ENCODE measurements at places on chromosomes 11 and 22.

- DNase-seq = no peak
These were observed 118.3 kb downstream of the VPREB1 start for GRCh38 chr22:22362936-22363335.

DNA sequence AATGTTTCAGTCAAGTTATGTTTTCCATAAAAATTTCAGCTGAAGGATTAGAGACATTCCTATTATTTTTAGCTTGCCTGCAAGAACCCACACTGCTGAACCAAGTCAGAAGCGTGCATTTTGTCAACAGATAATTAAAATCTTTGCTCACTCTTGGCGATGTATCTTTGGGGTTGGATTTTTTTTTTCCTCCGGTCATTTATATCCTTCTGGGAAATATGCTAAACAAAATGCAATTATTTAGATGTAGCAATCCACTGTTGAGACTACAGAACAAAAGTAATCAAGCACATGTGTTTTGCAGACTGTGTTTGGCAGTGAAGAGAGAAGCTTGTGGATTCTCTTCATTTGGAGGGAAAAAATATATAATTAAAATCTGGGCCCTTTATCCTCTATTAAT lies 15.3 kb upstream of the NELL1 start:
- no peak for DNase-seq

DNA sequence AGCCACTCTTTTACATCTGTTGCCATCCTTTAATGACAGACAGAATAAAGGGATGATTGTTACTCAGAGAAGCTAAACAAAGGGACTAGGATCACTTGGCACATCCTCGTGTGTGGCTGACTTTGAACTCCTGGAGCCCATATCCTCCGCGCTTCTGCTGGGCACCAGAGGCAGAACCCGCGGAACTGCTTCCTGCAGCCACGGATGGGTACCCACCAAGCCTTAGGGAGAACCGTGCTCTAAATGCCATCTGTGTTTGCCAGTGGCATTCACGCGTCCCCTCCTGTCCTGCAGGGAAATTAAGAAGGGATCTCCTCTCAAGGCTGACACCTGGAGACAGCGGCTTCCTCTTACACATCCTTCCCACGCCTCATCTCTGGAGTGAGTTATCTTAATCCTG lies 294.4 kb downstream of the NTM start:
- no peak for DNase-seq

DNA sequence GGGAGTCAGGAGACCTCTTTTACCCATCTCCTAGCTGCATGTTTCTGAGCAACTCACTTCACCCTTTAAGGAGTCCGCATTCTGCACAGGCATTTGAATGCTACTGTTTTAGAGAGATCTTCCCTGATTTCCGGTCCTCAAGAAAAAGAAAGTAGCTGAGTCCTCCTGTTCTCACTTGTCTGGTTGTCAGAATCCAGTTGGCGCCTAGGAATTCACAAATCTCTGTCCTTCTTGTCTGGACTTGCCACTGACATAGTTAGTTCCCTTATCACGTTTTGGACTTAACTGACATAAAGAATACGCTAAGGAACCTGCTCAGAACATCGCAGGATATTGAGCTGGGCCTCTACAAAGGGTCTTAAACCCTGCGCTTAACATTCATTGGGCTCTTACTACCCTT lies 61.3 kb upstream of the OR5P2 start:
- no peak for DNase-seq

GRCh38 chr11:123560006-123560405 lies 94.4 kb downstream of the SCN3B start:
- DNase-seq = no peak

GRCh38 chr11:123491241-123491640 lies 61.2 kb downstream of the GRAMD1B start:
- DNase-seq = no peak
